ENCODE measurements at places on chromosomes 2 and 18. TPM values are rescaled to one million over a fixed set of nuclear protein-coding genes. Genes with fewer than 3 reads are reported as not detected.

Gene SLC4A5
- polyA plus RNA-seq, result 1.6 TPM

Gene LRRTM1
- polyA plus RNA-seq, result not detected

Gene OR6B2
- polyA plus RNA-seq, result not detected

Gene LONRF2
- polyA plus RNA-seq, result 0.75 TPM

Gene SERPINB10
- not detected for polyA plus RNA-seq

Gene TBR1
- polyA plus RNA-seq, result not detected

Gene NR4A2
- 29.2 TPM for polyA plus RNA-seq

Gene DSG1
- polyA plus RNA-seq, result not detected

Gene ALLC
- 5.3 TPM for polyA plus RNA-seq

Gene HOXD11
- polyA plus RNA-seq, result not detected

Gene LRRC30
- not detected for polyA plus RNA-seq

Gene RAB27B
- polyA plus RNA-seq, result 1.1 TPM

Gene ALKAL2
- 5.1 TPM for polyA plus RNA-seq

Data from aorta (tissue), 5 donors.